ENCODE measurements at places on chromosomes 2 and 18. TPM values are rescaled to one million over a fixed set of nuclear protein-coding genes. Genes with fewer than 3 reads are reported as not detected.

CNTNAP5 gene
- 0.11 TPM for total RNA-seq

ESPNL gene
- total RNA-seq, result 0.85 TPM

HDHD2 gene
- 13.3 TPM for total RNA-seq

GREB1L gene
- total RNA-seq, result 3.0 TPM

UGT1A9 gene
- not detected for total RNA-seq

VPS54 gene
- 9.8 TPM for total RNA-seq

ALPP gene
- total RNA-seq, result not detected

COL6A3 gene
- total RNA-seq, result 254 TPM

ALKAL2 gene
- total RNA-seq, result not detected

SCYGR4 gene
- total RNA-seq, result not detected

TFCP2L1 gene
- 0.10 TPM for total RNA-seq

SGPP2 gene
- not detected for total RNA-seq

SGO2 gene
- 14.3 TPM for total RNA-seq

PDE11A gene
- 0.42 TPM for total RNA-seq

SCN3A gene
- total RNA-seq, result 0.23 TPM

CYP27A1 gene
- not detected for total RNA-seq

IL1A gene
- total RNA-seq, result 1.1 TPM

Data from HT1080 (cell line).